Putamen (tissue), 1 donor: ENCODE measurements at places on chromosomes 4 and X.

GRCh38 chr4:141021397-141022110, 111.7 kb downstream of the RNF150 start:
- no peak for DNase-seq

GRCh38 chr4:62194342-62194741, 994.2 kb downstream of the ADGRL3 start:
- no peak for DNase-seq

DNA sequence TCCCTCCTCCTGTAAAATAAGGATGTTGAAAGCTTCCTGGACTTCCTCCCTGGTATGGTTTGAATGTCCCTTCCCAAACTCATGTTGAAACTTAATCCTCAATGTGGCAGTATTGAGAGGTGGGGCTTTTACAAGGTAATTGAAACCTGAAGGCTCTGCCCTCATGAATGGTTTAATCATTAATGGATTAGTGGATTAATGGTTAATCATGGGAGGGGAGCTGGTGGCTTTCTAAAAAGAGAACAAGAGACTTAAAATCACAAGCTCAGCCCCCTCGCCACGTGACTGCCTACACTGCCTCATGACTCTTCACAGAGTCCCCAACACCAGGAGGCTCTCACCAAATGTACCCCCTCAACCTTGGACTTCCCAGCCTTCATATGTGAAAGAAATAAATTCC, 124.6 kb upstream of the ANXA3 start:
- no peak for DNase-seq

DNA sequence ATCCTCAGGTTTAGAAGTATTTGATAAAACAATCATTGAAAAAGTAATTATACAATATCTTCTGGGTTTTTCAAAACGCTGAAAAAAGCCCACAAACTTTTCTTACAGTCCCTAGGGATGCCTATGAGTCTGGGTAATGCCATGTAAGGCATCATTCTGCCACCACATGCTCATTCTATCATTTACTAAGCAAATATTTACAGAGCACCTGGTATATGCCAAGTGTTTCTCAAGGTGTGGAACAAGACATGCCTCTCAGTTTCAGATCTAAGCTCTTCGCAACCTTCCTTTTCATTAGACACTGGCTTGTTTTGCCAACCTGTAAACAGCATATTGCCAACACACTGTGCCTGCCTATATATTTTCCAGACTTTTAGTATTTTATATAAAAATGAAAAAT, 17.7 kb downstream of the MID1 start:
- no peak for DNase-seq

GRCh38 chr4:186726426-186727168, 2.9 kb upstream of the FAT1 start:
- peak; percentile 37 for DNase-seq

- DNase-seq: no peak
Measured at GRCh38 chr4:185358514-185358913, 37.2 kb downstream of the LRP2BP start.

DNA sequence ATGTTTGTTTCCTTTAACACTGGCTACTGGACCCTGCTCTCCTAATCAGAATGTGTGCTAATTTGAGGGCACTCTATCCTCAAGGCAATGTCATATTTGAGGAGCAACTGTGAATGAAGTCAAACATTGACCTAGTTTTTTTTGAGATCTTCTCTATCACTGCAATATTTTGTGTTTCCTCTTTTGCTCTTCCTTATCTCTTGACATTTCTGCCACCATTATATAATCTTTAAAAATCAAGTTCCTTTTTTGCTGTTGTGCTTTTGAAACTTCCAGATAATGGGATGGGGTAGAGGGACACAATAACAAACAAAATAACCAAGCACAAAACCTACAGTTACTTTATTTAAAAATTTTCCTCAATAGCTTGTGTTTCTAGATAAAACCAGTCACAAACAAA, 7.4 kb upstream of the WDFY3 start:
- no peak for DNase-seq

GRCh38 chr4:172892300-172892699, 276.3 kb upstream of the GALNT7 start:
- no peak for DNase-seq

DNA sequence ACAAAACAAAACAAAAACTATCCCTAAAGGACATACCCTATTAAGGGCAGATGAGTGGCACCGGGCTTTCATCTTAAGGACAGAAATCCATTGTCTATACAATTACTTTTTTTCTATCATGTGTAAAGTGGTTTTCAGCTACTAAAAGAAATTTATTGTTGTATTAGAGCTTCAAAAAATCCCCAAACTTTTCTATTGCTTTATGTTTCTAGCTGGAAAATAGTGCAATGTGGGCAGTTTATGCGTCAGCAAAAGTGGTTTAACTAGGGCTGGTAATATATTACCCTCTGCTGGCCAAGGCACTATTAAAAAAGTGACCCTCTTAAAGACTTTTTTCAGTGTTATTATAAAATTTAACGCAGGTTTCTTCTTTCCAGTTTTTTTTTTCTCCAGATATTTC, 15.5 kb upstream of the GPR82 start:
- DNase-seq: no peak

GRCh38 chr4:41590591-41590990, 52.6 kb downstream of the LIMCH1 start:
- DNase-seq: no peak

DNA sequence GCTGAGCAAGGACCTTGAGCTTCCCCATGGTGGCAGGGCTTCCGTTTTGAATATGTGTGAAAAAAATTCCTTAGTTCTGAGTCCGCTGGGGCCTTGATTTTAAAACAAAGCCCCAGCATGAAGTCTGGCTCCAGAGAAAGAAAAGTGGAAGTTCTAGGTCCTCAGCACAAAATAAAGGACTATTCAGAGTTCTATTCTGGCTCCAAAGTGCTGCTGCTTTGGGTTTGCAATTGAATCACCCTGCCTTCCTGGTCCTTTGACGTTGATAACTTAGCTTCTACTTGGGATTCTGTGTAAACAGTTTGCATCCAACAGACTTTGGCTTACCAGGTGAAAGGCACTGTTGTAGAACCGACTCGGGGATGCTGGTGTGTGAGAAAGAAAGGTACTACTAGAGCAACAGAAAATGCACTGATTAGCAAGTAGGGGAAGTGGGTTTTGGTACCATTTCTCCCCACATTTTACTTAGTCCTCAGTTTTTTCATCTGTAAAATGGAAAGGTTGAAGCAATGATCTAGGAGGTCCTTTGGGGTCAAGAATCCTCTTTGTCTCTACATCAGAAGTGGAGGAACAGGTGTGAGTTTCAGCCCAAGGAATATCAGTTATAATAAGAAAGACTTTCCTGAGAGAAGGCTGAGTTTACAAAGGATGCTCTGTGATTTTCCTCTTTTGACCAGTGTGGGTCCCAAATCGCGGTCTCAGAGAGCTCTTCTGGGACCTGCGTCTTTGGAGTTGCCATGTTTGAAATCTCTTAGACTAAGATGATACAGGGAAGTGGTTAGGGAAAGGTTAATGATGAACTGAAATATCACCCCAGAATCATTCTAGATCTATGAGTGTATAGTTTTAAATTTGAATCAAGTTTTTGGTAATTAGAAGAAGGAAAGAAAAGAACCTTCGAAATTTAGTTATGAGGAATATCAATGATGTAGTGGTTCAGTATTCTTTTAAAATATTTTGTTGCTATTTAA, 28.2 kb downstream of the IGFBP7 start:
- DNase-seq: peak; percentile 46

GRCh38 chrX:112997991-112998390, 157.4 kb upstream of the AMOT start:
- no peak for DNase-seq

- DNase-seq: no peak
Measured at GRCh38 chrX:31061091-31061490, 10.8 kb downstream of the FTHL17 start.

- no peak for DNase-seq
Measured at GRCh38 chr4:10083331-10083771, 33.2 kb downstream of the WDR1 start.

DNA sequence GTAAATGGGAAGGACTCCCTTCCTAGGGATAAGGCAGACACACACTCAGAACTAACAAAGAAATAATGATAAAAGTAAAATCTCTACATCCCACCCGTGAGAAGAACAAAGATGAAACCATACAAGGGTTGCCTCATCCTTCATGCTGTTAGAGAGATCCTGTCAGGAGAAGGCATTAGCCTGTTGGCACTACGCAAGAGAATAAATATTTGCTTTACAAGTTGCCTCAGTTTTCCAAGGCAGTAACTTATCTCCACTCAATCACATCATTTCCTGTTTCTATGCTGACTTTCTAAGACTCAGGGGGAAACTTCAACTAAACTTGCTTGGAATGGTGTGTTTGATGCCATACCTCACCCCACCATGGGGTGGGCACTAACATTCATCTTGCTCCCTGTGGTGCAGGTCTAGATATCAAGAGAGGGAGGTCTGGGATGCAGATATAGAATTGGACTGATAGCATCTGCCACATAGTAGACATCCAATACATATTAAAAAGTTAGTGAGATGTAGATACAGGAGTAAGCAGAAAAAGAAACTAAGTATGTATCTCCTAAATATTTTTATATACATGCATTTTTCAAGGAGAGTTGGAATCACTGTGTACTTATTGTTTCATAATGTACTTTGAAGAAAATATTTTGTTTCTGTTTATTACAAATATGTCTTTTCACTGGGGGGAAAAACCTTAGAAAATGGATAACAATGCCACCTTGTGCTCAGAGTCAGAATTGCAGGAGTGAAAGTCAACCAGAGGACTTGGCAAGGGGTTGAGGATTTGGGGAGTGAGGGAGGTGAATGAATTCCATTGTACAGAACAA, 57.2 kb upstream of the BEX4 start:
- DNase-seq: peak; percentile 62

GRCh38 chrX:12988797-12989196, 13.9 kb downstream of the TMSB4X start:
- no peak for DNase-seq

DNA sequence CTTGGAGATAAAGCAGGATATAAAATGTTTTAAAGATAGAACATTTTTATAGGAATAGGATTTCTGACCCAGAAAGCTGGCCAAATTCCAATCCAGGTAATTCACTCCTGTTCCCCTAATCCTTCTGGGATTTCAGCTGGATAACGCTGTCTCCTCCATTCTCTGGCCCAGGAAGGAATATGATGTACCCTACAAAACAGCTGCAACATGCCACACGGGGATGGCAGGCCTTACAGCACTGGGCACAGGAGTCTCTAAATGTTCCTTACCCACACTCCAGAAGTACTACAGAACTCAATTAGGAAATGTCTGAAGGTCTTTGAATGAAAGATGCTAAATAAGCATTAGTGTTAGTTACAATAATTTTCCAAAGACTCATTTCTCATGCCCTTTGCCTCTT, 15.8 kb downstream of the CAMK2D start:
- DNase-seq: no peak

GRCh38 chr4:26263165-26263564, 57.6 kb upstream of the RBPJ start:
- DNase-seq: no peak

GRCh38 chr4:150037251-150037856, 40.9 kb upstream of the DCLK2 start:
- no peak for DNase-seq

GRCh38 chrX:79477691-79478090, 110.6 kb upstream of the ITM2A start:
- DNase-seq: no peak

DNA sequence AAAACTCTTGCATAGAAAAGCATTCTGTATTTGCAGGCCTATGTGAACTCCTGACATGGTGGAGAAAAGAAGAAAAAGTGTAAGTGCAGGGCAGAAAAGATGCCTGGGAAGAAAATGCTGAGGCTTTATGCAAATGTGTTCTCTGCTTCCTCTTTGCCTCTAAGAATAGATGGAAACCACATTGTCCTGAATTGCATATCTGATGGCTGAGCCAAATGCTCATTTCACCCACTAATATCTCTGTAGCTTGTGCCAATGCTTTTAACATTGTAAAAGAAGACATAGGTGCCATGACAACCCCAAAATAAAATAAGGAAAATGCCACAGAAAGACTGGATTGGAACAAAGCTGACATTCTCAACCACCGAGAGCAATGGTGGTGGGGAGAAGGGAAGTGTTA, 307.4 kb downstream of the GRIA2 start:
- no peak for DNase-seq

GRCh38 chrX:133999031-133999705, 13.8 kb upstream of the GPC3 start:
- no peak for DNase-seq

GRCh38 chr4:167939863-167940616, 152.3 kb upstream of the ANXA10 start:
- DNase-seq: no peak

DNA sequence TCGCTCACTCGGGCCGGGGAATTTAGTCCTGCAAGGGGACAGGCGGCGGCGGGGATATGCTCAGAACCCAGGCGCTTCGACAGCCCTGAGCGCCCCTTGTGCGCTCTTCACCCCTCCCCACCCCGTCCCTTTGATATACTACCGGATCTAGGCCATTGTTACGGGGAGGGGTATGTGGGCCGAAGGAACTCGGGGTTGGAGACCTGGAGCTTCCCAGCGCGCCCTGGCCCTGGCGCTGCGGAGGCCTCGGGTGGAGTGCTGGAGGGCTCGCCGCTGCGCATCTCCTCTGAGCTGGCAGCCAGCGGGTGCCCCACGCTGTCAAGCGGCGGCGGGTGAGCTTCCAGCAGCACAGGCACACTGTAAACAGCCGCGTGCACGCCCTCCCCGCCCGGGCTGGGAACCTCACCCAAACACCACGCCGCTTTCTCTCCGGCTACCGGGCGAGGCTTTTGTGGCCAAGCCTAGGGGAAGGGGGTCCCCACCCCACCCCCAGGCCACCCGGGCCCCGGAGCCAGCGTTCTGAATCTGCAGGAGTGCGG, 54.5 kb upstream of the BCOR start:
- no peak for DNase-seq

- DNase-seq: no peak
Measured at GRCh38 chr4:145735347-145735675, 55.4 kb downstream of the C4orf51 start.
